ENCODE measurements at places on chromosomes 2 and 18.

DNA sequence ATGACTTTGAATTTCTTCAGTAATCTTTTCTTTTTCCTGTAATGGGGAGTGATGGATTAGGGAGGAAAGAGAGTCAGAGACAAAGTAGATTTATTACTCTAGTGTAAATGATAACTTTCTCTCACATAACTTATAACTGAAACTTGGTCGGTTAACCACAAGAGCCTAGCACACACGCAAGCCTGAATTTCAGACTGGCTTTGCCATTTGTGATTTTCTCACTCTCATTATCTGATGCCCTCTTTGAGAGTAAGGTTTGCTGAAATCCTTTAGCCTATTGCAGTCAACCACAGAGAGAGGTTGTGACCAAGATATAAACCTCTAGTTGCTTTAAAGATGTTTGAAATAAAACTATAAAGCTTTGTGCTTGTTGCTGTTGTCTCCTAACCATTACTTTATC lies 117.9 kb upstream of the NETO1 start:
- DNase-seq, result no peak

GRCh38 chr18:78743078-78743477 lies 236.5 kb upstream of the SALL3 start:
- DNase-seq, result no peak

DNA sequence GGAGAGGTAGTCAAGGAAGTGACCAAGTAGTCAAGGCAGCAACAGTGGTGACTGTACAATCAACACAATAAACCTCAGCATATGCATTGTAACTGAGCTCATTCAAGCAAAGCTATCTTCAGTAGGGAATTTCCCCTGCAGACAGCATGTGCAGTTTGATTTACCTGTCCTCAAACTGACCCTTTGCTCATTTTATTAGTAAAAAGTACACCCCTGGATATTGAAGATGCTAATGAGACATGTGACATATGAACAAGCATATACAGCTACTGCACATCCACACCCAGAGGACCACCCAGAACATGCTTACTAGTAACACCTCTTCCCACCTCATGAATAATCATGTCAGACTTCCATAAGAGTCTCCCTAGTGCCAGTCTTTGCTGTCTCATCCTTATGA lies 15.4 kb downstream of the C2orf81 start:
- peak; percentile 25 for DNase-seq

DNA sequence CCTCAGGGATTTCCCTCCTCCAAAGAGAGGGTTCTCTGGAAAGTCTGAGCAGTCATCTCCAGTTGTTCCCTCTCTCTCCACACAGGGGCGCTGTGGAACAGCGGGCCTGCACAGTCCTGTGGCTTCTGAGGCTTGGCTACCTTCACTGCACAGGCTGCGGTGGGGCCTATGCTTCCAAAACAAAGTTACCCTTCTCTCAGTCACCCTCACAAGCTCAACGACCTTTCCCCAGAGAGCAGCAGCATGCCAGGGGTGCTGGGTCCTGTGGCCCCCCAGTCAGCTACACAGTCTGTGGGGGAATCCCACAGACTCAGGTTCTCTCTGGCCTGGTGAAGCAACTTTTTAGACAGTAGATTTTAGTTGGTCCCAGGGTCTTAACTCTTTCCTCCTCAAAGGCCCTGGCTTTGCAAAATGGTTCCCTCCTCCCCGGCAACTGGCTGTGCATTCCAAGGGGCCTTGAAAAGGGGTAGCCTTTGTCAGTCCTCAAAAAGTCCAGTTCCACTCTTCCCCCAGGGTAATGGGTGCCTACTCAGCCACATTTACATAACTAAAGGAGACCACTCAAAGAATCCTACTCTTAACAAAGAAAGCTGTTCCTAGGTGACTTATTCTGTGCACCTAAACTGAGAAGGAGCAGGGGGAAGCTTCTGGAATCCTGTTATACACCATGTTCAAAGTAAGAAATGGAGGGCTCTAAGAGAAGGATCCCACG lies 14.9 kb downstream of the B3GNT7 start:
- peak; percentile 34 for DNase-seq

DNA sequence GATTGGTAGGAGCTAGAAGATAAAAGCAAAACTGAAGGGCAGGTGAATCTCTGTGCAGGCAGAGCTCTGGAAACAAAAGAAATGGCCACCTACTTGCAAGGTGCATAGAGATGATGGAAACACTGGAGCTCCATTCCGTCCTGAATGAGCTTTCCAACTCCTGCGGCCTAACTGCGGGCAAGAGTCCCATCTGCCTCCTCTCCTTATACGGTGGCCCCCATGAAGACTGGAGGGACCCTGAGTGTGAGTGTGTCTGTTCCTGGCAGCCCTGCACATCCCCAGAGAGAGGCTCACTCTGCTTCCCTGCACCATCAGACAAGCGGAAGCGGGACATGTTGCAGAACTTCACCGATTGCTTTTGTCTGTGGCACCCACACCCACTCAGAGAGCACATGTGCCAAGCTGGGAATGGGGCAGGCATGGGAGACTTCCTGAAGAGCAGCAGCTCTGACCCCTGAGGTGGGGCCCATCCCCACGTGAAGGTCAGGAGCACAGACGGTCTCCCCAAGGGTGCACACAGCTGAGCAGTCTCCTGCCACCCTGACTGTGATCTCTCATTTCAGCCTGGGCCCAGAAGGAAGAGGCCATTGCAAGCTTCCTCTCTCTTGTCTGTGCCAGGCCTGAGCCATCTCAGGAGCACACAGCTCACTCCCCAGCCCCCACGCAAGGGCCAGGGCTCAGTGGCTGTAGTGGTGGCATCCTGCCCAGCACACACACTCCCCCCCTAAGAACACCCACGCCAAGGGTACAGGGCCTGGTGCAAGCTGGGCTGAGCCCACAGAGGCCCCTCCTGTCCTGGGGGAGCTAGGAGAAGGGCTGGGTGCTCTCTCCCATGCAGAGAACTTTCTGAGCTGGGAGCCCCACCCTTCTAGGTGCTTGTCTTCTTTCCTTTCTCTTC lies 75.3 kb downstream of the STPG4 start:
- no peak for DNase-seq

GRCh38 chr2:12169721-12170120 lies 423.3 kb downstream of the LPIN1 start:
- no peak for DNase-seq

GRCh38 chr2:15018814-15019213 lies 386.3 kb downstream of the LRATD1 start:
- no peak for DNase-seq

DNA sequence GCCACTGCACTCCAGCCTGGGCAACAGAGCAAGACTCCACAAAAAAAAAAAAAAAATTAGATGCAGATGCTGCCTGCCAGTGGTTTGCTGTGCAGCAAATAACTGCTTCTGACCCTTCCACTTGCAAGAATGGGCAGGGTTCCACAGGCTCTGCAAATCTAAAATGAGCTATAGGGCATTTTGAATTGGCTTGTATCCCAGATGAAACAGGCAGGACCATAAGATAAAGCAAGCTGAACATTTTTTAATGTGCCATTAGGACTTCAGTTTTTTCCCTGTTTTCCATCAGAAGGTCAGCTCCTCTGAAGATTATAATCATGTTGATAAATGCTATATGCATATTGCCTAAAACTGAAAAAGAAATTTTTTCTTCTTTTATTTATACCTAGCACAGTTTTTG lies 15.7 kb upstream of the FZD7 start:
- no peak for DNase-seq

DNA sequence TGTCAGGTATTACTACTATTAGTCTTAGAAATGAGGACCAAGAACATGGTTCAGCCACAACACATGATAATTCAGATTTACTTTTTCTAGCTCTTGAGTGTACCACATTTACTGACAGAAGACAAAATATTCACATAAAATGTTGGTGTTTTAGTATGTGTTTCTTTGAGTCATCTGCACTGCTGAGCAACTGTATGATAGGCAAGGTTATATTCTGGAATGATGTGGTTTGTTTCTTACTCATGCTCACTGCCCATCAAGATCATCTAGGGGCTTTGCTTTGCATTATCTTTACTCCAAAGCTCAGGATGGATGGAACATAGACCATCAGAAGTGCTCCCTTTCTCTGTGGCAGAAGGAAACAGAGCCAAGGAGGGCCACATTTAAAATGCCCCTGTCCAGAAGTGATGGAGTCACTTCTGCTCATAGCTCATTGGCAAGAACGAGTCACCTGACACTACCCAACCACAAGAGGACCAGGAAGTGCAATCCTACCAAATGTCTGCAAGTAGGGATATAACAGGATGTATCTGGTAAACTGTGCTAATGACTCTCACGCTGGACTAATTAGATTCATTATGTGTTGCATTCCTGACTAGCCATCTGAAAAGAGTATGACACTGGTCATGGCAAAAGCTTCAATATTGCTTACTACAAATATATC lies 81.5 kb downstream of the DIS3L2 start:
- DNase-seq, result no peak

DNA sequence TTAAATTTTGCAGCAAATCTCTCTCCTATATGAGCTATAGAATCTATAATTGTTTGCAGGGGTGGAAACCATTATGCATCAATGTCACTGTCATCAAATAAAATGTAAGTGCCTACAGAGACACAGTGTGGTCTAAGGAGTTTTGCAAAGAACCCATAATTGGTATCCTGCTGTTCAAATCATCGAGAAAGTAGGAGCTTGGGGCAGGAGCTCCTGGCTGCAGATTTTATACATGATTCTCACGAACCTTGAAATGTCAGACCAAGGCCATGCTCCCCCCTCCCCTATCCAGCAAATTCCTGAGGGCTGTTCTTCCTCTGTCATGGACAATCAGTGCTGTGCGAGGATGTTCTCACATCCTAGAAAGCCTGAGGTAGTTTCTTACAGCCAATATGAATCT lies 119.5 kb upstream of the CYRIA start:
- no peak for DNase-seq

- no peak for DNase-seq
Measured at GRCh38 chr2:45380131-45380836, 230.8 kb downstream of the SRBD1 start.

GRCh38 chr2:224938651-224939182 lies 103.6 kb downstream of the DOCK10 start:
- DNase-seq, result peak; percentile 82

DNA sequence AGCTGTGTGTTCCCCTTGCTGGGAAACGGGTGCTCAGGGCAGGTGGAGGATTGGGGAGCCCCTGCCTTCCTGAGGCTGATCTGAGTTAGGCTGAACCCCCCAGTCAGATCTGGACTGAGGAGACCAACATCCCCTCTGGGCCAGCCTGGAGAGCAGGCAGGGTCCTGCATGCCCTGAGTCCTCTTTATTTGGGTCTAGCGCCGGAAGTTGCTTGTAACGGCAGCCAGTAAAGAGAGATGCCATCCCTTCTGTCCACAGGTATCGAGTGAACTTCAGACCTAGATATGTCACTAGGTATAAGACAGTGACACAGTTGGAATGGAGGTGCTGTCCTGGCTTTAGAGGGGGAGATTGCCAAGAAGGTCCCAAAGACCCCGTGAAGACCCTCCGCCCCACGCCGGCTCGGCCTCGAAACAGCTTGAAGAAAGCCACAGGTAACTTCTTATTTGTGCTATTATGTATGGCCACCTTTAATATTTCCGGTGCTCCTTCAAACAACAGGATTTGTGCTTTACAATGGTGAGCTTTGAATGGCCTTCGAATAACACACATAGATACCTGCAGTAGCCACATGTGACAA lies 38.0 kb downstream of the EMILIN2 start:
- no peak for DNase-seq

GRCh38 chr2:102094917-102095316 lies 47.6 kb upstream of the IL1R1 start:
- no peak for DNase-seq

GRCh38 chr2:89850481-89850880 lies 1159.0 kb downstream of the RPIA start:
- no peak for DNase-seq

GRCh38 chr2:207768168-207768865 lies 1.4 kb downstream of the FZD5 start:
- no peak for DNase-seq

DNA sequence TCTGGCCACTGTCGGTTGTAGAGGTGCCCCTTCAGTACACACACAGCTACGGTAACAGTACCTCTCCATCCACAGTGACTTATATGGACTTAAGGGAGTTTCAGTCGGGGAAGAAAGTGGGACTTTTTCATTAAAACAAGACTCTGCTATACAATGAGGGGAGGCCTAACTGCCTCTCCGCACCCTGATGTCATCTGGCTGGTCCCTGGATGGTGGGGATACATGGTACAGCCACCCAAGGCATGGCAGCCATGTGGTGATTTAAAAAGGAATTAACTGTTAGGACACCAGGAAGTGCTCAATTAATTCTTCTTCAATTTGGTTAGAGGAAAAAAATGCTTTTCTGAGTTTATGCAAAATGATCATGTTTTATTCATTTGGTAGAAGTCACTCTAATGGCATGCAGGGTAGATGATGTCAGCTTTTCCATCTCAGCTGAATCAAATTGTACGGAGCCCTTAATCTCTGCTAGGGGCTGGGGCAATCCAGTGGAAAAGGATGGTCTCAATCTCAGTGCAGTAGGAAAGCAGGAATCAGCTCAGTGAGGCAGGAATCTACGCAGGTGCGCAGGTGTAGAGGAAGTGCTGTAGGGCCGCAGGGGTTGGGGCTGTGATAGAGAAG lies 243.9 kb downstream of the PRKCE start:
- no peak for DNase-seq

DNA sequence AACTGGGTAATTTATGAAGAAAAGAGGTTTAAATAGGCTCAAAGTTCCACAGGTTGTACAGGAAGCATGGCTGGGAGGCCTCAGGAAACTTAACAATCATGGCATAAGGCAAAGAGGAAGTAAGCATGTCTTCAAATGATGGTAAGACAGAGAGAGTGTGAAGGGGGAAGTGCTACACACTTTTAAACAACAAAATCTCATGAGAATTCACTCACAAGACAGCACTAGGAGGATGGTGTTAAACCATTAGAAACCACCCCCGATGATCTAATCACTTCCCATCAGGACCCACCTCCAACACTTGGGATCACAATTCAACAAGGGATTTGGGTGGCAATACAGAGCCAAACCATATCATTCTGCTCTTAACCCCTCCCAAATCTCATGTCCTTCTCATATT lies 34.9 kb downstream of the CFAP210 start:
- DNase-seq, result peak; percentile 20

GRCh38 chr2:156434461-156435291 lies 1.5 kb upstream of the GPD2 start:
- peak; percentile 12 for DNase-seq

GRCh38 chr18:65056575-65056974 lies 694.2 kb upstream of the CDH7 start:
- DNase-seq, result no peak
